ENCODE measurements at places on chromosomes 3 and 15.

DNA sequence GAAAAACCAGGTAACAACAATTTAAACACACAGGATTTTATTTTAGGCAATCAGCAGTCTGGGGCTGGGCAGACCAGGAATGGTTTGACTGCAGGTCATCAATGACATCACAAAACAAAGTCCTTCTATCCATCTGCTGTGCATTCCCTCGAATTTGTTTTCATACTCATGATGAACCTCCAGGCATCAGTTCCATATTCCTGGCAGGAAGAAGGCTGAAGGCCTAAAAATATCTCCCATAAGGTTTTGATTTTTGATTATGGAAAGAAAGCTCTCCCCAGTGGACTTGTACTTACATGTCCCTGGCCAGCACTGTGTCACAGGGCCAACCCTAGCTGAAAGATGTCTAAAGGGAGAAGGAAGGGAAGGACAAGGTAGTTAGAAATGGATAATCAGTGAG, 107.4 kb downstream of the PEAK1 start:
- no peak for DNase-seq

- DNase-seq: no peak
Measured at GRCh38 chr3:2937055-2937454, 173.1 kb downstream of the IL5RA start.

DNA sequence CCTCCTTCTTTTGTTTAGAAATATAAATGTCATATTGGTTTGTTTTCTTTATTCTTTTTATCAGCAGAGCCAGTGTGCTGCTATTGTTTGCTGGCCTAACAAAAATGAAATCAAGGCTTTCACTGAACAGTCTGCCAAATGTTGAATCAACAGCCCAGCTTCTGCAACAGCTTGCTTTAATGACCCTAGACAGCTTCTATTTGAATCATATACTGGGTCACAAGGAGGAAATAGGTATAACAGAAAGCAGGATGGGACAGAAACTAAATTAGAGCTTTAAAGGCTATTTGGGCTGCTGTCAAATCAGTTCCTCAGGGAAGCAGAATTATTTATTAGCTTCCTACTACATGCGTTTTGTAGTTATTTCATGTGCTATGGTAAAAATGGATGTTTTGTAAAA, 12.1 kb upstream of the DNAJC13 start:
- no peak for DNase-seq

DNA sequence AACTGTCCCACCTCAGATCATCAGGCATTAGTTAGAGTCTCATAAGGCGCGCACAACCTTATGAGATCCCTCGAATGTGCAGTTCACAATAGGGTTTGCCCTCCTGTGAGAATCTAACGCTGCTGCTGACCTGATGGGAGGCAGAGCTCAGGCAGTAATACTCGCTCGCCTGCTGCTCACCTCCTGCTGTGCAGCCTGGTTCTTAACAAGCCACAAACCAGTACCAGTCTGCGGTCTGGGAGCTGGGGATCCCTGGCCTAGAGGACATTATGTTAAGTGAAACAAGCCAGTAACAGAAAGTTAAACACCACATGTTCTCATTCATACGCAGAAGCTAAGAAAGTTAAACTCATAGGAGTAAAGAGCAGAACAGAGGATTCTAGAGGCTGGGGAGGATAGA, 47.0 kb downstream of the MAP3K13 start:
- DNase-seq: no peak

DNA sequence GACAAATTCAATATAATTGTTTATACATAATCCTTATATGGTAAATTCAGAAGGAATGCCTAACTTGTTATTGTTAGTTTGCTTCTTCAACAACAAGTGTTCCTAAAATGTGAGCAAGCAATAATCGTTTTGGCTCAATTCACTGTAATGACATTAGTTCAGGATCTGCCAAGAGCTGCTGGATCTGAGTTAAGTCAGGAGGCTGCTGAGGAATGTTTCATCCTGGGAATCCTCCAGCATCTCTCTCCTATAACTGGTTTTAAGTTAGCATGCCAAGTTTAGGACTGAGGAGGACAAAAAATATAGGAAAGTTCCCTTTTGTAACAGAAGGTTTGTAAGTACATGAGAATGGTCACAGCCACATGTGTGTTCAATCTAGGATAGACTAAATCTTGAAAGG, 4.9 kb upstream of the GTF2A2 start:
- DNase-seq: no peak

DNA sequence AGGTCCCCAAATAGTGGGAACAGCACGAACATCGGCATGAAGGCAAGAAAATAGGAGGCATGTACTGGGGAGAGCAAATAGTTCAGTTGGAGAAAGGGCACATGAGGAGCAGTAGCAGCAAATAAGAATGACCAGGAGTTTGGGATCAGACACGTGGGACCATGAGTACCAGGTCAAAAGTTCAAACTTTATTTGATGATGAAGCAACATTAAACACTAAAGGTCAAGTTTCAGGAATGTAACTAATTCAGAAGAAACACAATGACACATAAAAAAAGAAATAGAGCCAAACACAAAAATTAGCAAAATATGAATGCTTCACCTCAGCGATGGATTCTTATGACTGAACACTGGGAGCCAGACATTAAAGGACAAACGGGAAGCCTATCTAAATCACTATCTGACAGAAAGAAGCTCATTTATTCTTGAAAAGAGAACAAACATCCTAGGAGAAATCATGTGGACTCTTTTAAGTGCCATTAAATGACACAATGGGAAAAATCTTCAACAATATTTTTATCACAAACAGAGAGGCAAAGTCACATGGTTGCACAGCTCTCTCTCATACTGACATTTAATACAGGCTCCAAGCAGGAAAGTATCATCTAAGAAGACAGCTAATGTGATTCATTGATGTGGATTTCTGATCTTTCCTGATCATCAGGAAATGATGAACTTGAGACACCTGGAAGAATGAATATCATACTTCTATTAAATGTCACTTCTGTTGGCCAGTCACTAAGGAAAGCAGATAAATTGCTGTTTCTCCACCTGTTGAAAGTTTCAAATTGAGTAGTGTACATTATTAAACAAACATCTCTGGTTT, 216.9 kb upstream of the THBS1 start:
- DNase-seq: no peak

DNA sequence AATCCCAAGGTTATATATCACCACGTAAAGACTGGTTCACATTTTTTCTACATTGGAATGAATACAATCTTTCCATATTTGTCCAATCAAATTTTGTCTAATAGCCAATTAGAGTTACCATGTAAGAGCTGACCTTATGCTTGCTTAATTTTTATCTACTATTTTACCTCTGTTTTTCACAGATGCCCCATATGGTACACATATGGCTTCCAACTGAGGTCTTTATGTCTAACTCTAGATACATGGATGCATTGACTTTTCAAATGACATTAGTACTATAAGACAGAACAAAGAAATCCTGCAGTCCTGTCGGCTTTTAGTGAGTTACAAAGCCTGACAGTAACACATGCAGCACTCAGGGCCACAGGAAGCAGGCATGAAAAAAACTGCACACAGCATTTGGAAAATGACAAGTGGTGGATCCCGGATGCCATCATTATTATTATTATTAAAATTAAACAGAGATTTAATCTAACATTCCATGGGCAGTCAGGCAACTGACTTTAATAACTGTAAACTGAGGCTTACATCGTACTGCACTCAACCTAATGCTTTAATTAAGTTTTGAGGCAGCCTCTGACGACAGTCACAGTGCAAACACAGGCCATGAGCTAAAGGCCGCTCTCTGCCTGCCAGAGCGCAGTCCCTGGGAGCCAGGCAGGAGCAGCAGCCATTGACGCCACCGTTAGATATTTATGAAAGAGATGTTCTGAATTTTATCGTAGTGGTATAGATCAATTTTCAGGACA, 113.9 kb upstream of the TMCO5A start:
- DNase-seq: no peak

DNA sequence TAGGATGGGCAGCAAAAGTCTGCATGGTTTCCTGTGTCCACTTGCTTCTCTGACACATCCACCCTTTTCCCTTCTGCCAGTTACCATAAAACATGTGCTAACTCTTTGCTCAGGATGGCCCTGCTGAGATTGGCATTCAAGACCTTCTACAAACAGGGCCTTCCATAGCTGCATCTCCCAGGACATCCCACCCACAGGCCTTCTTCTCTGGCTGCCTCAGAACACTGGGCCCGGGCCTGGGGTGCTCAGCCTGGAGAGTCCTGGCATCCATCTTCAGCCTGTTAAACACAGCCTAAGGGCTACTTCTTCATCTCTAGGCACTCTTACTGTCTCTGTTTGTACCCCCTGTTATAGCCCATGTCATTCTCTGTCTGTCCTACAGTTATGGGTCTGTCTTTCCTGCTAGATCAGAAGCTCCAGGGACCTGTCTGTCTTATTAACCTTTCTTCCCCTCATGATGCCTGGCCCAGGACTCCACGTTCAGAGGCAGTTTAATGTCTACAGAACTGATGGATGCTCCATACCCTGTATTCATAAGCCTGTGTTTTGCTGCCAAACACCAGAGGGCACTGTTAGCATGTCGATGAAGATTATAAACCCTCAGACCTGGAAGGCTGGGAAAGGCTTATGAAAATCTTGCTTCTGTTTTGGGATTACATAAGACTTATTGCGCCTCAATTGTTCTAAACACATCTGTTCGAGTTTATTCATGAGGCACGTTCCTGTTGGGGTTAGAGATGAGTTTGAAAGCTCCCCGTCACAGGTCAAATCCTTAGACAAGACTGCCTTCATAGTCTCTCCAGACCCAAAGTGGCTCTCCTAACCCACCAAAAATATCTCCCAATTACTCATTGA, 16.5 kb downstream of the SEMA3G start:
- DNase-seq: no peak

GRCh38 chr3:186807231-186807630, 949 bp upstream of the RFC4 start:
- DNase-seq: no peak

- no peak for DNase-seq
Measured at GRCh38 chr3:56823984-56824703, 22.4 kb upstream of the ARHGEF3 start.

DNA sequence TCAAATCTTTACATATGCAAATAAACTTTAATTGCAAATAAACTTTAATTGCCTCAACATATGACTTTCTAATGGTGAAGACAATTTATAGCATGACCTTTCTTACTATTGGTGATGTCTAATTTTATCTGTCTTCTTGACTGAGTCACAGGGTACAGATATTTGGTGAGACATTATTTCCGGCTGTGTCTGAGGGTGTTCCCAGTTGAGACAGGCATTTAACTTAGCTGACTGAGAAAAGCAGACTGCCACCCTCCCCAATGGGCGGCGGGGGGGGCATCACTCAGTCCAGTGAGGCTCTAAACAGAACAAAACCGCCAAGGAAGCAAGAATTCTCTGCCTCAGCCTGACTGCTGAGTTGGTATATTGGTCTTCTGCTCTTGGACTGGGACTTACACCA, 160.0 kb downstream of the TBL1XR1 start:
- DNase-seq: no peak

- no peak for DNase-seq
Measured at GRCh38 chr3:60009931-60010478, 960.2 kb upstream of the CFAP20DC start.

DNA sequence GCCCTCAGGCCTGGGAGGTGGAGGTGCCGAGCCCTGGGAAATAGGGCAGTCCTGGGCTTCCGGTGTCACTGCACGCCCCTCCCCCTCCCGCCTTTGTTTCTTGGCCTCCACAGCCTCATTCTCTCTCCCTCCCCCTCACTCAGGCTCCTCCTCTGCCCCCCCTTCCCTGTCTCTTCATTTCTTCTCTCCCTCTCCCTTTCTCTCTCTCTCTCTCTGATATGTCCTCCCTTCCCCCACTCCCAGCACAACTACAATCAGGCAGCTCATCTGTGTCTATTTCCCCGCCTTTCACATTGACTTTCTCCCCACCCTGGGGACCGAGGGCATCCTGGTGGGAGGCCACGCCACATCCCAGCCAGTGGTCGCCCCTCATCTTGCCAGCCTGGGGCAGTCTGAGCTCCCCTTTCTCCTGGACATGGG, 40.2 kb downstream of the IDH2 start:
- no peak for DNase-seq

GRCh38 chr3:114363554-114364202, 69.8 kb downstream of the TIGIT start:
- no peak for DNase-seq

GRCh38 chr3:50341996-50342650, 1.5 kb upstream of the RASSF1 start:
- DNase-seq: no peak

DNA sequence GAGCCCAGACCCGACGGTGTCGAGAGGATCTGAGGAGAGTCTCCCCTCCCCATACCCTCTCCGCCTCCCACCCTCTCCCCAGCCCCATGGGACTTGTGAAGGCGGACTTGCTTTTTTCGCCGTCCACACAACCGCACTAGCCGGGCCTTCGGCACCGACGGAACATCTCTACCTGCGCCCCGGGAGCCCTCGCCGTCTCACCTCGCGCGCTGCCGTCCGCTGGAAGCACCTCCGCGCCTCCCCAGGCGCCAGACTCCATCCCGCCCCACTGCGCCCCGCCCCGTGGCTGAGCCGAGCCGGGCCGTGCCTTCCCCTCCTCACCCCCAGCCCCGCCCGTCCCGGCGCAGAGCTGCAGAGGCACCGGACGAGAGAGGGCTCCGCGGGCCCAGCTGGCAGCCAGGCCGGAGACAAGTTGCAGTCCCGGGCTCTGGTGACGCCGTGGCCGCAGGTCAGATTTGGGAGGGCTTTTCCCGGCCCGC, at the start of the genes DUOX1 and DUOXA1:
Gene DUOX1, plus strand, starts transcription at position 344 of the 479 bp plus-strand sequence. CDS start 1,973 bp downstream, outside the sequence.
Gene DUOXA1, minus strand, starts transcription at position 229 of the 479 bp plus-strand sequence. CDS start 6,865 bp downstream, outside the sequence.
- no peak for DNase-seq

DNA sequence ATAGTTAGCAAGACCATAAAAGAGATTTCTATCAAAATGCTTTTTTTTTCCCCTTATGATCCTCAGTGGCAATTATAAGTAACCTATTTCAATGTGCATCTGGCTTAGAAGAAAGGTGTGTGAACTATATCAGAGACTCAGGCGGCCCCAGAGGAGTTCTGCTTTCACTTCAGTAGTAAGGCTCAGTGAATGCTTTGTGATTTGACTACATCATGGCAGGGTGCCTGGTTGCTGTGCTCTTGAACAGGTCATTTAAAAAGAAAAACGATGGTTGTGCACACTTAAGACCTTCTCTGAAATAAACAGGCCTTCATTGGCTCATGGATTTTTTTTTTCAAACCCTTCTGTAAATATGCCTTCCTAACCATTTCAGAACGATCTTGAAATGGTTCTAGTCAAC, 400.4 kb upstream of the RARB start:
- DNase-seq: no peak

- no peak for DNase-seq
Measured at GRCh38 chr3:179330438-179330837, 7.6 kb downstream of the ZNF639 start.

- DNase-seq: no peak
Measured at GRCh38 chr3:118171236-118171852, 863.3 kb downstream of the IGSF11 start.

DNA sequence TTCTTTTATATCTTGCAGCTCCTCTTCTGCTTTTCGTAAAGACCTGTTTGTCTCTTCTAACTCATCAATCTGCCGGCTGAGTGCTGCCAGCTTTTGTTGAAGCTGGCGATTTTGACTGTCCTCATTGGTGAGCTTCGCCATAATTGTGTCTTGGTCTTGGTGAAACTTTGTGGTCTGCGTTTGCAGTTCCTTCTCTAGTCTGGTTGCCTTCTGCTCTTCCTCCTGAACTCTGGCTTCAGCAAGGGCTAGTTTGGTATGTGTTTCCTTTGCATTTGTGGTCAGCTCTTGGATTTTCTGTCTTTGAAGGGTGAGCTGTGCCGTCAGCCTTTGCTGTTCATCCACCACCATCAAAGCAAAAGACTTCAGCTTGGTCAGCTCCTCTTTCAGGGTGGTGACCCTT, 32.9 kb downstream of the CMSS1 start:
- DNase-seq: no peak
